Naive thymus-derived CD4-positive, alpha-beta T cell (primary cell): ENCODE measurements at places on chromosomes 5 and 9.

GRCh38 chr5:122942164-122942914 is 94.2 kb downstream of the PPIC start:
- DNase-seq = no peak

GRCh38 chr5:76224898-76225297 is 141.7 kb downstream of the SV2C start:
- DNase-seq = no peak

GRCh38 chr9:81086416-81086815 is 602.9 kb downstream of the TLE1 start:
- DNase-seq = no peak

- no peak for DNase-seq
These were observed 239.6 kb upstream of the RIOK2 start for GRCh38 chr5:97422678-97423077.

GRCh38 chr5:157072508-157072907 is 13.6 kb upstream of the HAVCR1 start:
- no peak for DNase-seq

- DNase-seq = no peak
These were observed 48.9 kb downstream of the NUDT12 start for GRCh38 chr5:103513701-103514100.

DNA sequence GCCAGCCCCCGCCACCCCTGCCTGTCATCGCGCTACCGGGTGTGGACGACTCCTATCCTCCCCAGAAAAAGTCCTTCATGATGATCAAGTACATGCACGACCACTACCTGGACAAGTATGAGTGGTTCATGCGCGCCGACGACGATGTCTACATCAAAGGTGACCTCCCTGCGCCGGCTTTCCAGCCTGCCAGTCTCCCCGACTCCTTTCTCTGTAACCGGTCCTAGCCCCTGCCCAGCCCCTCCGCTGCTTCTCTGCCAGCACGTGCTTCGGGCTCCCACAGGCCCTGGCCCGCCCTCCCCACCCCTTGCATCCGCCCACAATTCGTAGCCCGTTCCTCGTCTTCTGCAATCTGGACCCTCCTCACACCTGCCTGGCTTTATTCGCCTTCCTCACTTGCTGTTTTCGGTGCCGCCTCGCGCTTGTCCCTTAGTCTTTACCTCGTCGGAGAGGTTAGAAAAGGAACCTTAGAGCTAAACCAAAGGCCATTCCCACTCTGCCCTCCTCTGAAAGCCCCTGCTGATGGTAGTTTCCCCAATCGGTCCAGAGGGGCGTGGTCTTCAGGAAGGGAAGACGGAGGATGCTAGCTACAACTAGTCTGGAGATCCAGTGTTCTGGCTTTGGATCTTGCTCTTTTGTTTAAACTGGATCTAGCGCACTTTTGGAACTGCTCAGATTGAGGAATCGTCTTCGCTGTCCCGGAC is 1.4 kb downstream of the CHSY3 start:
- no peak for DNase-seq

GRCh38 chr5:133468596-133468995 is 143.7 kb downstream of the FSTL4 start:
- DNase-seq = no peak

GRCh38 chr5:93850311-93850710 is 108.9 kb upstream of the POU5F2 start:
- no peak for DNase-seq
